Lower leg skin (tissue), 4 donors: ENCODE measurements at places on chromosomes 11 and 22.
A peak's percentile ranks its signal among the peaks of the same experiment; 100 is the strongest.

DNA sequence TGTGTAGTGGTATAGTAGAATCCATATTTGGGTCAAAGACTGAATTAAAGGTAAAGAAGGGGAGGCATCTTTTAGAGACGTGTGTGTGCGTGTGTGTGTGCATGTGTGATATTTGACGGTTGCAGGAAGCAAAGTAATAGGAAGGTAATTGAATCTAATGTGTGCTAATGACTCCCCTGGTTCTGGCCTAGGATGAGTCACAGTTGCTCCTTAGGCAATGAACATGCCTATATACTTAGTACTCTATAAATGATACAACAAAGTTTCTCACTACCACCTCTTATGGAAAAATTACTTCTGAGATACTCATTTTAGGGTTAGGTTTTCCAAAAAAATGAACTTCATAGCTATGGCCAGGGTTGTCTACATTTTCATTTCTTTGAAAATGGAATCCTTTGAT, 409.6 kb downstream of the GUCY1A2 start:
- DNase-seq = no peak

DNA sequence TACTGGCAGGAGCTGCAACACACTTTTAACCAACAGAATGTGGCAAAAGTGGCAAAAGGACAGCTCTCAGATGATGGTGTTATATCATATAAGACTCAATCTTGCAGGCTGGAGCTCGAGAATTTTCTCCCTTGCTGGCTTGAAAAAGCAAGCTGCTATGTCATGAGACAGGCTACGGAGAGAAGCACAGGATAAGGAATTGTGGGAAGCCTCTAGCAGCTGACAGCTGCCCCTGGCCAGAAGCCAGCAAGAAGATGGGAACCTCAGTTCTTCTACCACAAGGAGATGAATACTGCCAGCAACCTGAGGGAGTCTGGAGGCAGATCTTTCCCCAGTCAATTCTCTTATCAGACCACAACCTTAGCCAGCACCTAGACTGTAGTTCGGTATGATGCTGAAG, 24.6 kb downstream of the FXYD6 start:
- DNase-seq = peak; percentile 72

- no peak for DNase-seq
Observed at GRCh38 chr22:26643418-26644100, 13.8 kb upstream of the MIAT start.

DNA sequence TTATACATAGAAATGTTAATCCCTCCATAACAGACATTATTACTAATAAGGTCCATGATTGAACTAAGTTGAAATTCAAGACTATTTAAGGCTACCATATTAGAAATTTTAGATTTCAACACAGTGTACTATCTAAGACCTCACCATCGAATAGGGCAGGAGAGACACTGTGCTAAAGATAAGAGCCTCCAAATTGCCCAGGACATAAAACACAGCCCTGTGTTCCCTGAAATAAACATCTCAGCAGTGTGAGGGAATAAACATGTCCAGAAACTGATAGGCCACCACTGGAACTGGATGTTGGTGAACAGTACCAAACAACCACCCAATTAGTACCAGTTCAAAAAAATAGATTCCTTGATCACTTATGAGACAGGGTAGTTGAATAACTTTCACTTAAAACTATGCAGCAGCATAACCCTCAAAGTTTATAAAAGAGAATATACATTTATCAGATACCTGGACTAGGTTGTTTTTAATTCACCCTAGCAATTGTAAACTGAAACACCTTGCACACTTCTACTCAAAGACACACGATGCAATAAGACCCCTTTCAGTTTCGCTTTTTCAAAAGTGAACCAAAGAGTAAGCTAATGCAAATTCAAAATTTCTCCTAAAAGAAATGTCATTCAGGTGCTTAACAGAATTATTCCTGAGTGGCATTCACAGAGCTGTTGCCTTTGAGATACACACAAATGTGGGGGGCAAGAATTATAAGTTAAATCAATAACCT, 34.3 kb downstream of the USP28 start:
- no peak for DNase-seq

DNA sequence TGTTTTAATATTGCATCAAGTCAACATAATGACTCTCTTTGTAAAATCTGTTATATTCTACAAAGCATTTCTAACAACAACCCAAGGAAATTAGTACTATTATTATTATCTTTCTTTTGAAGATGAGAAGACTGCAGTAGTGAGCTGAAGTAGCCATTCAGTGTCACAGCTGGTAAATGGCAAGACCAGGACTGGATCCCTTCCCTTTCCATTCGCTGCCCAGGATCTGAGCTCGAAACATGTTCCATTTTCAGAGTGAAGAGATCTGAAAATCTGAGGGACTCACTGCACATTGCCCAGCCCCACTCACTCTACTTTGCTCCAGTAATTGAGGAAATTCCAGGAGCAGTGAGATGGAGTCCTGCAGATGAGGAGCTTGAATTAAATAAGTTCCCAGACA, 240.0 kb upstream of the BLID start:
- DNase-seq = no peak

- DNase-seq = peak; percentile 87
Observed at GRCh38 chr22:28112548-28113043, 193.5 kb upstream of the PITPNB start.

DNA sequence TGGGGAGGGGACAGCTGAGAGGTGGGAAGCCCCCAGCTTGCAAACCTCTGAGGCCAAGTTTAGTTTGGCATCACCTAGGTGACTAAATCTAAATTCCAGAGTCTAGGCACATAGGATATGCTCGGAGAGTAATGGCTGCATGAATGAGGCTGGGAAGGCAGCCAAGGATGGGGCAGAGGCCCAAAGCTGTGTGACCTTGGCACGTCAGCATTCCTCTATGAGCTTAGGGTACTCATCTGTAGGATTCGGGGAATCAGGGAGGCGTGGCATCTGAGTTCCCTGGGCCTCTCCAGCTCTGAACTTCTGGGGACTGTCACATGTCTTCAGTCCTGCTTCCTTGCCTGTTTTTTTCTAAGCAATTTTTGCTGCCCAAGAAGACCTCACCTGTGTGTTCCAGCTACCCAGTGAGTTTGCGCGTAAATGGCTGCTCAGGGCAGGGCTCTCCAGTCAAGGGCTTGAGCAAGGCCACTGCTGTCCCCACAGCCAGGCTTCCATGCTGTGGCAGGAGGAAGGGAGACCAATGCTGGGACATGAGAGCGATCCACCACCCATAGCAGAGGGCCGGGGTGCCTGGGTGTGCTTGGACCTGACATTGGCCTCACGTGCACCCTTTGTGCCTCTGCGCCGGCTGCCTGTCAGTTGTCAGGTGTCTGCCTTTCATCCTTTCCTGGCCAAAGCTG, 13.9 kb downstream of the DAGLA start:
- no peak for DNase-seq

GRCh38 chr11:13329670-13330356, 52.2 kb downstream of the BMAL1 start:
- DNase-seq = no peak

- peak; percentile 48 for DNase-seq
Observed at GRCh38 chr11:74012074-74012809, 3.4 kb upstream of the UCP3 start.

DNA sequence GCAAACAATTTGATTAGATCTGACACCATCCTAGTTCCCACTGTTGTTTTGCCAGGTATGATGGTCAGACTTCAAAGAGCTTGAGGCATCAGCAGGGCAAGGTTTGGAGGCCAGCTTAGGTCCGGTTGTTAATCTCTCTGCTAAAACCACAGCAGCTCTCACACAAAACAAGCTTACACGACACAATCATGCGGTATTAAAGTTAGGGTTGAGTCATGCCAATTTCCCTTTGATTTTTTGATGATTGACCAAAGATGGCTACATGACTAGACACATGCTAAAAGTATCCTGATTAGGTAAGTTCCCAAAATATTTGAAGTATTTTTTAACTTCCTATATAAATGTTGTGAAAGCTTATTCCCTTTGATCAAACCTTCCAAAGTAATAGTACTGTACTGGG, 145.9 kb downstream of the ELP4 start:
- DNase-seq = no peak

GRCh38 chr11:130865774-130866114, 50.5 kb downstream of the SNX19 start:
- DNase-seq = no peak

DNA sequence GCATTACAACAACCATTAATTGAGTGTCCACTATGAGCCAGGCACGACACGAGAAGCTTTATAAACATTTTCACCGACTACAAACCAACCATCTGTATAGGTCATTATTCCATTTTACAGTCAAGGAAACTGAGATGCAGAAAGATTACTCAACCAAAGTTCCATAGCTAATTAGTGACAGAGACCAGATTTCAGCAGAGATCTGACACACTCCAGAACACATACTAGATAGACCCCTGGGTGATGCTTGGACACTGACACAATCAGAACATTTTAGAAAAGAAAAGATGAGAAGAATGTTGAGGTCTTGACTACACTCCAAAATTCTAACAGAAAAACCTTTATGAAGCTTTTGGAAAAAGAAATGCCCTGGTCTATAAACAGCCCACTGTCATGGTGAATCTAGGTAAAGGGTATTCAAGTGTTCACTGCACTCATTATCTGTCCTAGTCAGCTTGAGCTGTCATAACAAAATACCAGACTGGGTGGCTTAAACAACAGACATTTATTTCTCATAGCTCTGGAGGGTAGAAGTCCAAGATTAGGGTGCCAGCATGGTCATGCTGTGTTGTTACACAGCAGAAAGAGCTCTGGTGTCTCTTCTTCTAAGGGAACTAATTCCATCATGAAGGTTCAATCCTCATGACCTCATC, 89.0 kb downstream of the RELT start:
- no peak for DNase-seq

GRCh38 chr11:69620683-69621290, 20.2 kb upstream of the CCND1 start:
- DNase-seq = no peak

GRCh38 chr11:123753110-123753509, 1.2 kb downstream of the OR6X1 start:
- DNase-seq = no peak
